Activated T-cell treated with anti-CD3 and anti-CD28 coated beads, Interleukin-2, amount 50 U/mL, for 72 hours (primary cell): ENCODE measurements at places on chromosomes 3 and 15.

GRCh38 chr3:169310184-169310939 is 353.1 kb downstream of the MECOM start:
- no peak for DNase-seq
- H3K27ac ChIP-seq: no peak overlapping the region
- no peaks in the 10 kb centered on the region for H3K36me3 ChIP-seq
- H3K27me3 ChIP-seq: no peaks in the 10 kb centered on the region
- no peak overlapping the region for H3K4me3 ChIP-seq

DNA sequence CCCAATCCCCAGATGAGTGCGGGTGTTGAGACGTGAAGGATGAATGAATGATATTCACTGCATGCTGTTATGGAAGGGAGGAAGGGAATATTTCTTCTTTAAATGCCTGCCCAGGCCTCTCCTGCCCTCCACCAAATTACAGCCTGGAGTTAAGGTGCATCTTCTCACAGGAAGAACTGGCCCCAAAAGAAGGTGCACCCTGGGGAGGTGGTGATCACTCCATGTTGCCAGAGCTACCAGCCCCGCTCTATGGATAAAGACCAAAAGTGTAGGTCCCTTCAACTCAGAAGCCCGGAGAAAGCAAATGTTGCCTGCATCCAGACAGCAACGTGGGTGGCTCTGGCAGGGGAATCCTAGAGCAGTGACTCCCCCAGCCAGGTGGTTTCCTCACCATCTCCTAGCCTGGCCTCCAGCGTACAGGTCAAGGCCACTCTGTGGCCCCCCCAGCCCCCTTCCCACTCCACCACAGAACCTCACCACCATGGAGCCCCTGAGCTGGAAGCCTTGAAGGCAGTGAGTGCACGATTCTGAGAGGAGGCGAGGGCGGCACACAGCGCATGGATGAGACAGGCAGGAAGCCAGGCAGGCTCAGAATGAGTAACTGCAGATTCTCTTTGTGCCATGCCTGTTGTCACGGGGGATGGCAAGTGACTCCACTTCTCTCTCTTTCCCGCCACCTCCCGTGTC is 3.5 kb upstream of the VIPR1 start:
- no peak overlapping the region for H3K4me3 ChIP-seq
- no peak overlapping the region for H3K27ac ChIP-seq
- H3K36me3 ChIP-seq: no peaks in the 10 kb centered on the region
- peak; percentile 23 for DNase-seq

GRCh38 chr3:63921741-63922482 is 9.7 kb upstream of the SCAANT1 start:
- H3K4me1 ChIP-seq: peaks cover 39% of the 10 kb centered on the region
- peaks cover 22% of the 10 kb centered on the region for H3K36me3 ChIP-seq
- no peak overlapping the region for H3K27ac ChIP-seq
- no peaks in the 10 kb centered on the region for H3K27me3 ChIP-seq

DNA sequence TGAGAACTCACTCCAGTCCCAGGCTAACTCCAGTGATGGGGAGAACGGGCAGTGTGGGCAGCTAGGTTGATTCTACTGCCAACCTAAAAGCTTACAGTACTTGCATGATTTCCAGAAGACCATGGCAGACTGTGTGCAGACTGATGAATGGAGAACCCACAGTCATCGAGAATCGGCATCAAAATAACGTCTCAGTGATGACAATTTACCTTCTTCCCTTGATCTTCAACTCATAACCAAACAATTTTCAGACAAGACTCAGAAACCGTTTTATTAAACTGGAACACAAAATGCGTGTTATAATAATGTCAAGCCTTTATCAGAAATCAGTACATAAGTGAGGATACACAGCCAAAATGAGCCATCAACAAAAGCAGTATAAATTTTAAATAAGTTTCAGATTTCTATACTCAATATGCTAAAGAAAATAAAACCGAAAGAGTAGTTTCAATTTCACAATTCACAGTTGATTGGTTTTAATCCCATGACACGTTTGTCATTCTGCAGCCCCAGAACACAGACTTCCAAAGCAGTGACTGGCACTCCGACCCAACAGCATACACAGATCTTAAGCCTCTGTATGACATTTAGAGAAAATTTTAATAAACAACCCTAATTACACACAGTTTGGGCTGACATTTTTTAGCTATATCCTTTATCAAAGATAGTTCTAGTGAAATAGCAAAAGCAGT is 54.5 kb downstream of the ZMAT3 start:
- peak overlapping the region; percentile 74 for H3K27ac ChIP-seq
- no peaks in the 10 kb centered on the region for H3K27me3 ChIP-seq
- no peaks in the 10 kb centered on the region for H3K36me3 ChIP-seq

- peaks cover 19% of the 10 kb centered on the region for H3K36me3 ChIP-seq
- H3K27ac ChIP-seq: no peak overlapping the region
- H3K4me3 ChIP-seq: no peak overlapping the region
- no peak for DNase-seq
These were observed 215.3 kb downstream of the FAM43A start for GRCh38 chr3:194900854-194901522.
